ENCODE measurements at places on chromosomes 13 and 19. TPM values are rescaled to one million over a fixed set of nuclear protein-coding genes. Genes with fewer than 3 reads are reported as not detected.
A peak's percentile ranks its signal among the peaks of the same experiment; 100 is the strongest.

The SOHLH2 gene
- total RNA-seq = not detected

The TIMM29 gene
- total RNA-seq = 31.6 TPM

The USPL1 gene
- 27.8 TPM for total RNA-seq

The FREM2 gene
- 0.33 TPM for total RNA-seq

The SLC44A2 gene
- 67.5 TPM for total RNA-seq

The IGFL3 gene
- not detected for total RNA-seq

The CYP2F1 gene
- total RNA-seq = not detected

The TNFSF9 gene
- total RNA-seq = 1.6 TPM

The NALCN gene
- total RNA-seq = 1.6 TPM

The IGFL2 gene
- not detected for total RNA-seq

The LILRB4 gene
- total RNA-seq = 10.1 TPM

The KLK8 gene
- total RNA-seq = 13.4 TPM

The RFX1 gene
- total RNA-seq = 2.6 TPM

DNA sequence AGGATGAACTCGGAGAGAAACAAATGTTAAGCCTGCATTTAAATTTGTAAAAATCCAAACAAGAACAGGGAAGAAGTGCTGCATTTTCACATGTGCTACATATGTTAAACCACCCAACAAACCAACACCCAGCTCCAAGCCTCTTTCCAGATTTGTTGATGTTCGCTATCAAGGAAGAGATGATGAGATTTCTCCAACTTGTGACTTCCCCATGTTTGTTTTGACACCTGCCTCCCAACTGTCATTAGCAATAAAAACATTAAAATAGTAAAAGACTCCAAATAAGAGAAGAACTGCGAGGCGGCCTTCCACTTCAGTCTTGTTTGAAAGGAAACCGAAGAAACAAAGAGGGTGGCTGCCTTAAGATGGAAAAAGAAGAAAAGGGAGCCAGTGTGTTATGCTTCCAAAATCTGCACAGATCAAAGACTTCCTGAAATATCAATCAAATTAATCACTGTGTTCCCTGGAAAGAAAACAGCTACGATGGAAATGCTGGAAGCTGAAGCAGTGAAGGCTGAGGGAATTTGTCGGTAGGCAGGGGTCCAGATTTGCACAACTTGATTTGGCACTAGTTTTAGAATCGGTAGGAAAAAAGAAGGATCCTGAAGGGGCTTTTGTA lies 14.0 kb upstream of the GGACT start:
- no peaks in the 10 kb centered on the region for H3K36me3 ChIP-seq
- DNase-seq = no peak
- H3K4me1 ChIP-seq = no peaks in the 10 kb centered on the region
- no peak overlapping the region for H3K27ac ChIP-seq

- H3K4me1 ChIP-seq = no peaks in the 10 kb centered on the region
- H3K4me3 ChIP-seq = no peak overlapping the region
- no peak for DNase-seq
- no peaks in the 10 kb centered on the region for H3K36me3 ChIP-seq
- H3K27ac ChIP-seq = no peak overlapping the region
- H3K27me3 ChIP-seq = peaks cover 2% of the 10 kb centered on the region
These were observed 8.1 kb upstream of the HCN2 start for GRCh38 chr19:581399-582111.

- H3K27me3 ChIP-seq = no peaks in the 10 kb centered on the region
- H3K4me3 ChIP-seq = no peak overlapping the region
- no peaks in the 10 kb centered on the region for H3K4me1 ChIP-seq
- no peak for DNase-seq
- no peak overlapping the region for H3K27ac ChIP-seq
These were observed 31.3 kb downstream of the TEX26 start for GRCh38 chr13:30963791-30964190.

DNA sequence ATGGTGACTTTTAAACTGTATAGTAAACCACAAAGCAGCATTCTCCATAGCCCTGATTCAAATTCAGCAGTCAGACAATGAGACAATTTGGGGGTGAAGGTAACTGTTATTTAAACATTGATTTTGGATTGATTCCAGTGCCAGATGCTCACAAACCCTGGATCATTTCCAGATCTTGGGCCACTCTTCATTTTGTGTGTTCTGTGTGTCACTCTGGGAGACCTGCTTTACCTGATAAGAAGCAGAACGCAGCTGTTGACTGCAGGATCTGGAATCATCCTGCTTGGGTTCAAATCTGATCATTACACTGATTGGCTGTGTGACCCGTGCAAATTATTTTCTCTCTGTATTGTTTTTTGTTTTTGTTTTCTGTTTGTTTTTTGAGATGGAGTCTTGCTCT lies 4.0 kb upstream of the PCDH8 start:
- no peak overlapping the region for H3K4me3 ChIP-seq
- no peaks in the 10 kb centered on the region for H3K36me3 ChIP-seq
- H3K27me3 ChIP-seq = peaks cover 50% of the 10 kb centered on the region
- no peak overlapping the region for H3K27ac ChIP-seq
- no peak for DNase-seq

GRCh38 chr13:82867284-82867683 lies 1015.0 kb downstream of the SLITRK1 start:
- no peaks in the 10 kb centered on the region for H3K27me3 ChIP-seq
- no peaks in the 10 kb centered on the region for H3K4me1 ChIP-seq
- no peak for DNase-seq
- H3K4me3 ChIP-seq = no peak overlapping the region
- H3K27ac ChIP-seq = no peak overlapping the region

DNA sequence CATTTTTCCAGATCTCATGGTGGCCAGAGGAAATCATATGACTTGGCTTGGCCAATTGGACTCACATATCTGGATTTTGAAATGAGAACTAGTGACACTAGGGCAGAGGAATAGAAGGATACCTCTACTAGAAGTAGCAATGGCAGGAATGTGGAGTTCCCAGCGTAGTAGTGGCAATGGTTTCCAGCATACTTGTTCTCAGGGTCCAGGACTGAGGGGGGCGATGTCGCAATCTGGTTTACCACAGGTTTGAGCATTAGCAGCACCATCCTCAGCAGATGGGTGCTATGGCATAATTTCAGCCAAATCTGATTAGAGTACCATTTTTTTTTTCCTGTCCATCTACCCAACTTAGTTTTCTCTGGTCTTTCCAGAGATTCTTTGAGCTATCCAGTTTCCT lies 8.1 kb upstream of the SLITRK1 start:
- no peak overlapping the region for H3K4me3 ChIP-seq
- H3K4me1 ChIP-seq = no peaks in the 10 kb centered on the region
- H3K27ac ChIP-seq = no peak overlapping the region
- no peak for DNase-seq
- no peaks in the 10 kb centered on the region for H3K36me3 ChIP-seq
- no peaks in the 10 kb centered on the region for H3K27me3 ChIP-seq

- H3K4me1 ChIP-seq = no peaks in the 10 kb centered on the region
- H3K27me3 ChIP-seq = no peaks in the 10 kb centered on the region
- DNase-seq = no peak
- H3K27ac ChIP-seq = no peak overlapping the region
These were observed 15.8 kb downstream of the MICOS13 start for GRCh38 chr19:5664515-5664914.

- no peak overlapping the region for H3K4me3 ChIP-seq
- DNase-seq = no peak
- H3K27me3 ChIP-seq = no peaks in the 10 kb centered on the region
- no peak overlapping the region for H3K27ac ChIP-seq
These were observed 123.0 kb downstream of the COL4A1 start for GRCh38 chr13:110183910-110184309.

DNA sequence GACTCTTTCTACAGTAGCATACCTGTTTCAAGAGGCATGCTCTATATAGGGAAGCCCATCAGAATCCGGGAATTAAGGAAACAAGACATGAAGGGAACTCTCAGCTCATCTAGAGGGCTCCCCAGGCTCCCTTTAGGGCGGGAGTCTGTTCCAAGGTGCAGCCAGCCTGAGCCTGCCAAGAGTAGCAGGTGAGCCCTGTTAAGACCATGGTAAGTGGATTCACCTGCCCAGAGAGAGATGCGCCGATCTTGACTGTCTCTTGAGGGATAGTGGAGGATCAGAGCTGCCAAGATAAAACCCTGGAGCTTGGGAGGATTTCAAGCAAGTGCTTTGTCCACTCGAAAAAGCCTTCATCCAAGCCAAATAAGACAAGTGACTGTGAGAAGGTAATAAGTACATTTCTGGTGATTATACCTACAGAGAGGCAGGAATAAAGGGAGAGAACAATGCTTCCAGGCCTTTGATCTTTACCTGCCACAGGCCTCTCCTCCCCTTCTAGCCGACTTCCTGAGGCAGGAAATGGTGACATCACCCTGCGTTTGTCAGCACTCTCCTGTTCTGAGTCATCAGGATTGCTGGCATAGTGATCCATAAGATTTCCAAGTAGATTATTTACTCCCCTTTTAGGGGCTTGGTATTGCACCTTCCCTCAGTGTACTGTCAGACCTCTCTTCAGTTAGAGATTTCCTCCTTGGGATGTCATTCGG lies 31.5 kb downstream of the KLF5 start:
- DNase-seq = peak; percentile 35
- no peaks in the 10 kb centered on the region for H3K4me1 ChIP-seq
- H3K36me3 ChIP-seq = no peaks in the 10 kb centered on the region

DNA sequence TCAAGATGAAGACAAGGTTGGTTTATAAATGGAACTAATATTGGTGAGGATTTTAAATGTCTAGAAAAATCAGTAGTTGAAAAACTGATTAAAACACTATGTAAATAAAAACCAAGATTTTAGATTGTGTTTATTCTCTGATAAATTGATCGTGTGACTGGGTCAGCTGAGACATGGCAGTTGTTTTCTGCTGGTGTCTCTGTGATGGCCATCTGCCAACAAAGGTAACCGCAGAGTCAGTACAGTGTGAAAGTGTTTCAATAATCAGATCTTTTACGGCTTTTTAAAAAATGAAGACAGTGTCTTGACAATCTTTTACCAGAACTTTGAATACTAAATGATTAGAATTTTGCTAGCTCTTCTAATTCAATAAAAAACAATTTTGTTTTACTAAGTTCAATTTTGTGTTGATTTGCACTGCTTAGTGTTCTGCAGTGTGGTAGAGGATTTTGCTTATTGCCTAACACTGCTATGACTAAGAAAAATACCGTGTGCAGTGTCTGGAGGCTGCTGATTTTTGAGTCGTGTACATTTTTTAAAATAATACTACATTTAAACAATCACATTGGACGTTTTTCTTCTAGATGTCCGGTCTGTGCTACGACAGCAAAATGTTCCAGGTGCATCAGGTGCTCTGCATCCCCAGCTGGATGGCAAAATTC lies 32.7 kb upstream of the GPR183 start:
- no peak overlapping the region for H3K27ac ChIP-seq
- no peak for DNase-seq
- H3K4me3 ChIP-seq = no peak overlapping the region
- H3K4me1 ChIP-seq = no peaks in the 10 kb centered on the region

DNA sequence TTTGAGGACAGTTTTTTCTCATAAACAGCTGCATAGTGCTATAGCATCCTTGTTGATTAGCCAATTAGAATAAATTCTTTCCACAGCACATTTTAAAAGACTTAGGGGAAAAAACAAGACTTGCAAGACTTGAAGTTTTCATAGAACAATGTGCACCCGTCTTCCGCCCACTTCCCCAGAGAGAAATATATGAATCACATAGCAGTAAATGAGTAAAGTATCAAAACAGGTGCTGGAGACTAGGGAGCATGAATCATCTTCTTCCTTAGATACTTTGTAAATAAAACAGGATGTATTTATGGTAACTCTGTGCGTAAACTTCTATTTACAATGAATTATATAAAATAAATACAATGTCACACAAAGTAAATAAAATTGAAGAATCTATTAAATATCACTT lies 75.1 kb downstream of the COL4A2 start:
- no peaks in the 10 kb centered on the region for H3K4me1 ChIP-seq
- no peaks in the 10 kb centered on the region for H3K27me3 ChIP-seq
- no peak overlapping the region for H3K4me3 ChIP-seq
- DNase-seq = no peak
- H3K36me3 ChIP-seq = no peaks in the 10 kb centered on the region

DNA sequence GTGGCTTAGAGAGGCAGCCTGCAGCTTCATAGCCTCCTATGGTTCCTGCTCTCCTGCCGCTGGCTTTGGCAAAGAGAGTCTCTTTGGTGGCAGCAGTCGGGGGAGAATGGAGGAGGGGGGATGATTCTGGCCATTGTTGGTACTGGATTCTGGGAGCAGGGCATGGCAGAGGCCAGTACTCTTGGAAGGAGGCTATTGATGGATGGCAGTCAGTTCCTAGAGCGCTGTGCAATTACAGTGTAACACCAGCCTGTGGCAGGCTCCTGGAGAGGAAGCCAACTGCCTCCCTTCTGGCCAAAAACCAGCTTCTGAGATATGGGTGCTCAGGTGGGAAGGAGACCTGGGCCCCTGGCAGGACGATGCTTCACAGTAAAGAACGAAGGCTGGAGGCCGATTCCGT lies 47.9 kb upstream of the TMTC4 start:
- DNase-seq = no peak
- H3K27me3 ChIP-seq = no peaks in the 10 kb centered on the region
- H3K4me3 ChIP-seq = no peak overlapping the region
- H3K27ac ChIP-seq = no peak overlapping the region
- no peaks in the 10 kb centered on the region for H3K4me1 ChIP-seq

GRCh38 chr19:19211499-19212420 lies at the start of gene NCAN:
TSS of gene NCAN (plus strand) at chr19:19211958. CDS start at chr19:19216954, 4,996 bp downstream.
- H3K27me3 ChIP-seq = peaks cover 62% of the 10 kb centered on the region
- DNase-seq = no peak
- H3K27ac ChIP-seq = no peak within 1 kb of the TSS
- no peaks in the 10 kb centered on the region for H3K4me1 ChIP-seq

GRCh38 chr13:24648983-24649687 lies 31.1 kb upstream of the ATP12A start:
- H3K27ac ChIP-seq = no peak overlapping the region
- no peaks in the 10 kb centered on the region for H3K27me3 ChIP-seq
- no peaks in the 10 kb centered on the region for H3K36me3 ChIP-seq
- H3K4me1 ChIP-seq = no peaks in the 10 kb centered on the region

DNA sequence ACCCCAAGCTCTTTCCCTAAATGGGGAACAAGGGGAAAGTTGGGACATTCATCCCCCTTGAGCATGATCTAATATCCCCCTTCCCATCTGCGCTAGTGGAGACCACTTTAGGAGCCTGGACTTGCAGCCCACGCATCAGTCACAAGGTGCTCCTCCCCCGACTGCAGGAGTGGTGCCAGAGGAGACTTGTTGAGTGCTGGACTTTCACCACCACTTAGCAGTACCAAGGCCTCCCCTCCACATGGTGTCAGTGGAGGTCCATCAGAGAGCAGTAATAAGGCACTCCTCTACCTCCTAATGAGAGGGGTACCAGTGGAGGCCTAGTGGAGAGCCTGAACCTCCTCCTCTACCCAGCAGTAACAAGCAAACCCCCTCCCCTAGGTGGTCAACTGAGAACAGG lies 22.5 kb downstream of the CAB39L start:
- H3K27me3 ChIP-seq = no peaks in the 10 kb centered on the region
- no peaks in the 10 kb centered on the region for H3K4me1 ChIP-seq
- no peaks in the 10 kb centered on the region for H3K36me3 ChIP-seq
- H3K27ac ChIP-seq = no peak overlapping the region
- H3K4me3 ChIP-seq = no peak overlapping the region

GRCh38 chr13:21594715-21595545 lies 9.0 kb downstream of the MICU2 start:
- no peak overlapping the region for H3K4me3 ChIP-seq
- H3K36me3 ChIP-seq = no peaks in the 10 kb centered on the region
- no peaks in the 10 kb centered on the region for H3K27me3 ChIP-seq
- DNase-seq = no peak
